Foreskin melanocyte (primary cell): ENCODE measurements at places on chromosomes 7 and 10.
A peak's percentile ranks its signal among the peaks of the same experiment; 100 is the strongest.

DNA sequence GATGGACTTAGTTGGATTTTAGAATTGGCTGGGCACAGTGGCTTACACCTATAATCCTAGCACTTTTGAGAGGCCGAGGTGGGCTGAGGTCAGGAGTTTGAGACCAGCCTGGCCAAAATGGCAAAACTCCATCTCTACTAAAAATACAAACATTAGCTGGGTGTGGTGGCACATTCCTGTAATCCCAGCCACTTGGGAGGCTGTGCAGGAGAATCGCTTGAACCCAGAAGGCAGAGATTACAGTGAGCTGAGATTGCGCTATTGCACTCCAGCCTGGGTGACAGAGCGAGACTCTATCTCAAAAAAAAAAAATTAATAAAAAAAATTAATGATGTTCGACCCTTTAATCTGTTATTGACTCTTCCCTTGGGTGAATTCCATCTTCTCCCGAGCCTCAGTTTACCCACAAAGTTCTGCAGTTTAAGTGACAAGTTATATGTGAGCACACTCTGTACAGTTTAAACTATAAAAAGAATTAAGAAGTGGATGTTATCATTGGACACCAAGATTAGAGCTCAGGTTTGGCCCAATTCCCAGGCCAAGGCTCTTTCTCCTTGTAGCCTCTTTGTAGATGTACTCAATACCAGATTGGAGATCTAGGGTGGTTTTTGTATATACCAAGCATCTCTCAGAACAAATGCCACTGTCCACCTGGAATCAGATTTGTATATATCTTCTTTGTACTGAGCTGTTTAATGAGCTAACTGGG, 15.0 kb downstream of the KAT6B start:
- DNase-seq = no peak

DNA sequence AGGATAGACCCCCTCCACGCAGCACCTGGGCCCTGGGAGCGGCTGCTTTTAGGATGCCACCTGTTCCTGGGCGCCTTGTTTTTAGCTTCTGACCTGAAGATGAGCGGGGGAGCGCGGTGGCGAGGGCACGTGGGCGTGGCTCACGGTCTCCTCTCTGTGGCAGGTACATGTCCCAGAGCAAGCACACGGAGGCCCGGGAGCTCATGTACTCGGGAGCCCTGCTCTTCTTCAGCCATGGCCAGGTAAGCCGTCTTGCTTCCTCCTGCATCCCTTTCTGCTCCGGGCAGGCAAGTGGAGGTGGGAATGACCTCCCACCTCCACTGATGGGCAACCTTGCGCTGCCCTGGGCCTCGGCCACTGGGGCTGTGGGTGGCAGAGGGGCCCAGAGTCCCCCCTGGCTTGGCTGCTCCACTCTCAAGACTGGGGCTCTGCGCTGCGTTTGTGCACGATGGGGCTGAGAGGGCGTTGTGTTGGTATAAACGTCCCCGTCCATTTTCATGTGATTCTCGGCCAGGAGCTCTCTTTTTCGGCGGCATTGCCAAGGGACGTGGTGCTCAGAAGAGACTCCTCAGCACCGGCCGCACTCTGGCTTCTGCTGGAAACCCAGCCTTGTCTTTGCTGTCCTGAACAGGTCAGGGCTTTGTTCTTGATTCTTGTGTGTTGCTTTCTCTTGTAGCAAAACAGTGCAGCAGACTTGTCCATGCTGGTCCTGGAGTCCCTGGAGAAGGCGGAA, 9.7 kb downstream of the GET4 start:
- DNase-seq = no peak

DNA sequence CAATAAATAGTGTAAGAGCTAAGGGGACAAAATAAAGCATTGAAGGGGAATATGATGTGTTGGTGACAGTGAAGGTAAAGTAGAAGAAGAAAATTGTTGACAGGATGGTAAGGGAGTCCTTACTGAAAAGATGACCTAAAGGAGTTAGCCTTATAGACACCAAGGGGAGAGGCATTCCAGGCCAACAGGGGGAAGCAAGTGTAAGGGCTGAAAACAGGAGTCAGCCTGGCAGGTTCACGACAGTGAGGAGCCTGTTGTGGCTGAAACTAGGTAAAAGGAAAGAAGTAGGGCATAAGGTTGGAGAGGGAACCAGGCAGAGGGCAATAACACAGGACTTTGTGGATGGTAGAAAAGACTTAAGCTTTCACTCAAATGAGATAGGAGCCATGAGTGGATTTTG, 34.0 kb downstream of the PNLIPRP3 start:
- DNase-seq = no peak

- no peak for DNase-seq
Measured at GRCh38 chr7:5284304-5285281, 1.9 kb downstream of the SLC29A4 start.

DNA sequence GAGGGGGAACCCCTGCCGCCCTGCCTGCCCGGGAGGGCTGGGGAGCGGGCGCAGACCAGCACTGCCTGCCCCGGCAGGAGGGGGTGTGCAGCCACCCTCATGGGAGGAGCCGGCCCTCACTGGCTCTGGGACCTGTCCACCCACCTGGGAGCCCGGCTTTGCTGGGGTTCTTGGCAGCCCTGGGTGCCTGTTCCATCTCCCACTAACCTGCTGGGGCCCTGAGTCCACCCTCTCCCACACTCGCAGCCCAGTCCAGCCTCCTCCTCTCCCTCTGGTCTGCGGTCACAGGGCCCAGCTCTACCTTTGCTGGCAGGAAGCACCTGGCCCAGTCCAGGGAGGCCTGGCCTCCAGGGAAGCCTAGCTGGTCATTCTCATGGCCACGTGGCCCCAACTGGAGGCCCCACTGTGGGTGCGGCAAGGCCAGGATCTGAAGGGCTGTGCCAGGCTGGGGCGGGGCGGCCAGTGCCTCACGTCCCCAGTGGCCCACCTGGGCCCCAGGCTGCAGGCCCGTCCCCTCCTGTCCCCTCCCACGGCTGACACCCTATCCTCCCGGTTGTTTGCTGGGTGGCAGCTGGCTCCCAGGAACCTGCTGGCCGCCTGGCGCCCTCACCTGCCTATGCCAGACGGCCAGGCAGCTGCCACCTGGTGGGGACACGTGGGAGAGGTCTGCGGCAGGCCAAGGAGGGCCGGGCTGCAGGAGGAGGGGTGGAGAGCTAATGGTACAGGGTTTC, at the start of gene TMEM184A:
Gene TMEM184A, minus strand, starts transcription at position 393 of the 731 bp plus-strand sequence. CDS start 721 bp downstream, outside the sequence.
- no peak for DNase-seq

- no peak for DNase-seq
Measured at GRCh38 chr10:44478040-44478439, 93.1 kb upstream of the CXCL12 start.

DNA sequence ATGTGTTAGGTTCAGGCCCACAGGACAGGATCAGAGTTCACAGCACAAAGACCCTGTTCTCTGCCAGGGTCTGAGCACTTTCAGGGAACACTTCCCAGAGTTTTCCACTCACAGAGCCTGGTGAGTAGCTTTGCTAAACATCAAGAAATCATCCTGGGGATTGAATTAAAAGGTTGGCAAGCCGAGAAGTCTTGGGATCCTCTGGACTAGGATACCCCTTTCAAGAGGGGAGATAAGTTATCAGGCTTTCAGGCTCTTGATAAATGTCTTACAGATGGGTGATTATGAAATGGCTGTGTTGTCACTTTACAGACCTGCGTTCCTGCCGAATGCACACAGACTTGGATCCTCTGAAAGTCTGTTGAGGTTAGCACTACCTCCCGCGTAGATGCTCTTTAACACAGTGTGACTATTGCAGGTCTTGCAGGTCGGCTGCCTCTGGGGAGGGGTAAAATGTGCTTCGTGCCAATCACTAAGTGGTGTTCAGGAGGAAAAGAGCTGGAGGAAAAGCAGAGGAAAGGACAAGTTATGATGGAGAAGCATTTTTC, 473.5 kb upstream of the AKR1E2 start:
- no peak for DNase-seq

DNA sequence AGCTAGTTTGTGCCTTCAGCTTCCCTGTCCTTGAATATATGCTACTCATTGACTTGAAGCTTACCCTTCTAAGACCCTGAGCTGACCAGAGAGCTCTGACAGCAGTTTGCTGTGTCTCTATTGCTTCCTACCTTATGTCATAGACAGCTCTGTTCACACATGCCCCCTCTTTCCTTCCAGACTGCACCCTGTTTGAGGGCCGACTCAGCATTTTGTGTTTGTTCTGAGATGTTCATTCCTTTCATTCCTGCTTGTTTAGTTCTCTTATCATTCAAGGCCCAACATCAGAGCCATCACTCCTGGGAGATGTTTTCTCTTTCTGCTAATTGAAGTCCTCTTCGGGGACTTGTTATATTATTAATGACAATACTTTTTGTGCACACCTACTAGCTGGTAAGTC, 518.9 kb downstream of the LRMDA start:
- no peak for DNase-seq

GRCh38 chr10:94626476-94626875, 57.1 kb upstream of the CYP2C18 start:
- no peak for DNase-seq

DNA sequence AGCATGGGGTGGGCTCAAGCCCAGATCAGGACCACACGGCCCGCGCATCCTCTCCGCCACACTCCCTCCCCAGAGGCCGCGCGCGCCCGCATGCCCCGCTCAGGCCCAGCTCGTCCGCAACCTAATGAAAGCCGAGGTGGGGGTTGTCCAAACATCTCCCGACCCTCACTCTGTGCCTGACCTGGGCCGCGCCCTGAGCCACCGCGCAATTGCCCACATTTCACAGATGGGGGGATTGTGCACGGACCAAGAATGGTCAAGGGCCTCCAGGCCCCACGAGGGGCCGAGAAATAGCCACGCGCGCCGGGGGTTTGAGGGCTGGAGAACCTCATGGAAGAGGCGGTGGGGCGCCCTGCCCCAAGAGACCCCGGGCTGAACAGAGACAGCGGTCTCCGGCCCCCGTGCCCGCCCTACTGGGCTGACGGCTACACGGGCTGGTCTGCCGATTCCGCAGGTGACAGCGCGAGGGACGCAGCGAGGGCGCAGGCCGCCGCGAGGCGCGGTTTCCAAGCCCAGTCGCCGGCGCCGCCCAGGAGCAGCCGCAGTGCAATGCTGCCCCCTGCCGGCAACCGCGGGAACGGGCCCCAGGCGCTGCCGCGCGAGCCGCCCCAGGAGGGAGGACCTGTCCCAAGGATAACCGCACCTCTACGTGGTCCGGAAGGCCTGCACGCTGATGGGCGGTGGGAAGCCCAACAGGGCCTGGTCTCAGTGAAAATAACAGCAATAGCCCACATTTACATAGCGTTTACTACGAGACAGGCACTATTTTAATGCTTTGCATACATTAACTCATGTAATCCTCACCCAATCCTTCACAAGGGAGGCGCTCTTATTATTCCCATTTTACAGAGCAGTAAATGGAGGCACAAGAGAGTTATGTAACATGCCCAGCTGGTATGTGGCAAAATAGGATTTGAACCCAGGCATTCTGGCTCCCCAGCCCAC, 10.5 kb upstream of the GRID1 start:
- DNase-seq = peak; percentile 32

DNA sequence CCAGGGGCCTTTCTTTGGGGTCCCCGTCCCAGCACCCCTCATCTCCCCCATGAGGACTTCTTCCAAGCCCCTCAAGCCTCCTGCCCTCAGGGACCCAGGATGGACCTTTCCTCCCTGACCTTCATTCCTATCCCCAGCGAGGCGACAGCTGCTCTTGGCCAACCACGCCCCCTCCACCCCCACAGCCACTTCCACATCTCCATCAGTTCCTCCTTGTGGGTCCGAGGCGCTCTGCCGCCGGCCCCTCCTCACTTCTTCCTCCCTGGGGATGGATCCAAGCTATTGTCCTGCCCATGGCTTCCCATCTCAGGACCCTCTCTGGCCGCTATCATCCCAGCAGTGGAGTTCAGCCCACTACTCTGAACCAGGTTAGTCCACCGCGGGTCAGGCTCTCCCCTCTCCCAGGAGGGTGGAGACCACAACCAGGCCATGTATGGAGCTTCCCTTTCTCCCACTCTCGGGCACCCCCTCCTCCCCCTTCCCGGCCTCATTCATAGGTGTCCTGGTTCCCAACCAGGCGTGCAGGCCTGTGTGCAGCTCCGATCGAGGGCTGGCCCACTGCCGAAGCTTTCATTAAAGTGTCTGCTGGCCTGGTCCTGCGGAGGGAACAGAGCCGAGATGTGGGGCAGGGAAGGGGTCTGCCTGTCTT, 1.7 kb upstream of the SH2B2 start:
- no peak for DNase-seq

GRCh38 chr10:124550293-124551034, 88.8 kb downstream of the LHPP start:
- no peak for DNase-seq

DNA sequence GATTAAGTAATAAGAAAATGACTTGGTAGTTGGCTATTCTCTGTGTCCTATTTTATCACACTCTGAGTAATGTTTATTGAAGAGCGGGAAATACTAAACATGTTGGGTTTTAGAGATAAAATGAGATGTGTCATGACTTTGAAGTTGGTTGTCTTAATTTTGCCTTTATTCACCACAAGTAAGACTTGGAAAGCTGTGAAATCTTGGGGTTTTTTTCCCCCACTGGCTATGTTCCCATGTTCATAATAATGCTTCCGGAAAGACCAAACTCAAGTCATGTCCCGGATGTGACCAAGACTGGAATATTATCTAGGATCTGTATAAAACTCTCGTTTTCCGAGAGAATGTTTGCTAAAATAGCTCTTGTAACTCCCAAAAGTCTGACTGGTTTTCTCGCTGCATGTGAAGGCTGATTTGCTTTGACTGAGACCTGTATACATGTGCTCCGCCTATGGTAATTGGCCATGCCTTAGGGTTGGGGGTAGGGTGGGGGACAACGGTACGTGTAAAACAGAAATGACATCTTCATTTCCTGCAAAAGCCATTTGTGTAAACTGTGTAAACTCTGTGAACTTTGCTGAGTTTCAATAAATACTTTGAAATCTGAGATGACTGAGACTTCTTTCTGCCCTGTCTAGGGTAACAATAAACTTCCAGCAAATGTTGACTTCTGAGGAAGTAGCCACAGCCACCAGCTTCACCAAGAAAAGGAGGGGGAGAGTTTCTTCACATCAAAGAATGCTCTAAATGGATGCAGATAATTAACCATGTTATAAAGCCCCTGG, 169.6 kb downstream of the ZNF365 start:
- DNase-seq = no peak

DNA sequence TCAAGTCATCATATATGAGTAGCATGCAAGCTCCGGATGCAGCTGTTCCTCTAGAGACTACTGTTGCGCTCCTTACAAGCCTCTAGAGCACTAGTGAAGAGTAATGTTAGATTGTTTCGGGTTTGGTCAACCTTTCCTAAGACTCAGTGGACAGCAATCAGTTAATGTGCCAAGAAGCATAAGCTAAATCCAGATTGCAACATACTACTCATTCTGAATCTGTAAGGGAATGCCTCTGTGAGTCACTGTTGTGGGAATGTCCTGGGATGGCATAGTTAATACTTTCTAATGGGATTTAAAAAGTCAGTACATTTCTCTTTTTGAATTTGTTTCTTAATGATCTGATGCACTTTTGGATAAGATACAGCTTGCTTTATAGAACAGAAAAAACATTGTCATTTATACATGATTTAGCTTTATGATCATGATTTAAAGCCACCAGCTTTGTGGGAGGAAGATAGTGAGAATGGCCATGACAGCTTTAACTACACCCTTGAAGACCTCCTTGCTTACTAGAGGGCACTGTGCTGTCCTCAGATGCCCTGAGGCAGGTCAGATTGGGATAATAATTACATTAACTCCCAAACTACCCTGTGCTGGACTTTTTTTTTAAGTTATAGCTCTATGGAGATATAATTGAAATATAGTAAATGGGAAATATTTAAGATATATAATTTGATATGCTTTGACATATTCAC, 138.4 kb downstream of the SDK1 start:
- peak; percentile 51 for DNase-seq

GRCh38 chr7:134750083-134751062, 29.1 kb upstream of the CALD1 start:
- DNase-seq = no peak

- no peak for DNase-seq
Measured at GRCh38 chr10:132455441-132455971, 58.5 kb downstream of the PWWP2B start.

GRCh38 chr7:35726654-35727053, 31.7 kb upstream of the HERPUD2 start:
- DNase-seq = no peak
